RWPE2 (cell line): ENCODE measurements at places on chromosomes 3 and 15.

GRCh38 chr15:78931439-78932257 is 13.2 kb downstream of the CTSH start:
- no peak for DNase-seq

GRCh38 chr3:167876620-167877281 is 141.2 kb downstream of the SERPINI1 start:
- no peak for DNase-seq

DNA sequence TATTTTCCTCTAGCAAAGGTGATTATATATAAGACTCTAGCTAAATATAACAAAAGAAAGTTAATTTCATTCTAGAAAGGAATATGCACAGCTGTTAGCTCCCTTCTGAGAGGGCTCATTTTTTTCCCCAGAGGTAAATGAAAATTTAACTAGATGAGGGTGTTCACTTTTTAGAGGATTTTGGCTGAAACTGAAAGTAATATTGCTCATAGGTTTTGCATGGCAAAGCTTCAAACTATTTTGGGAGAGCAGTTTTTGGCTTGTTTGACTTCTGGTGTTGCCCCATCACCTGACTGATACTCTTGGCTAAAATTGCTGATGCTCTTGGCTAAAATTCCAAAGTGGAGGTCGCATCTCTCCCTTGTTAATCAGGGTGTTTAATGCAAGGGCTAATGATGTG is 311.9 kb downstream of the EDEM1 start:
- no peak for DNase-seq

DNA sequence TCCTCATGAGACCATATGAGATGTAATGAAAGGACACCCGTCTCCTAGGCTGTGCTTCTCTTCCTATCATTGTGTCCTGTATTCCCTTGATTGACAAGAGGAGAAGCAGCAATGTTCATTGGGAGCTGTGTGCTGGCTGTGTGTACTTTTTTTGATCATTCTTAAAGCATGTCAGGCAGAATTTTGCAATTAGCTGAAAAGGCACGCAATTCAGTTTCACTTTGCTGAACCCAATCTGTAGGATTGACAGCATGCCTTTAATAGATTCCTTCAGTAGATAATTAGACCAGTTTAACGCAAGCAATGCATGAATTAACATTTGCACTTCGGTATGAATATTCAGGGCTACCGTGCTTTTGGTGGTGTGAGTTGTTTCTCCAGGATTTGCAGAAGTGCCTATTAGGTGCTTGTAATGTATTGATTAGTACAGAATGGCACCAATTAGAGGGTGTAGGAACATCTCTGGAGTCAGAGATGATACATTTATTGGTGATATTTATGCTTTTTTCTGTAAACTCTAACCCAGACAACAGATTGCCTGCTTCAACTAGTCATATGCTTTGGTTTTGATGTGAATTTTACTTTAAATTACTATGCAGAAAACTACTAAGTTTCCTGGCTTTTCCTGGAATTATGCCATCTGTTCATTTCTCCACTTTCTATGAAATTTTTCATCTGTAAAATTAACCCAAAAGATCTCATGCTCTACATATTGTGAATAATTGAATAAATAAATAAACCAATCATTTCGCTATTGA is 114.3 kb downstream of the NSUN3 start:
- DNase-seq, result no peak

DNA sequence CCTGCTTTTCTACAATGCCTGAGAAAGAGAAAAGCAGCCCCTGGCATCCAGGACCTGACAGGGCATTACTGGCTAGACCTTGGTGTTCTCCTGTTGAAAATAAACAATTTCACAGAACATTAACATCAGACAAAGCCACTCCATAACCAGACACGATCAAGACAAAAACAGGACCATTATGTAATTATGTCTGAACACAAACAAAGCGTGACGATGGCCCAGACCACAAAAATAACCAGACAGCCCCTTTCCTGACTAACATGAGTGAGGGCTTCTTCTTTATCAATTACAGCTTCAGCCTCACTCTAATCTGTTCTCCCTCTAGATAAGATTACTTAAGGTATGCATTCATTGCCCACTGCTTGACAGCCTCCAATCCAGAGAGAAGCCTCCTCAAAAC is 172.7 kb upstream of the LMCD1 start:
- DNase-seq, result no peak

DNA sequence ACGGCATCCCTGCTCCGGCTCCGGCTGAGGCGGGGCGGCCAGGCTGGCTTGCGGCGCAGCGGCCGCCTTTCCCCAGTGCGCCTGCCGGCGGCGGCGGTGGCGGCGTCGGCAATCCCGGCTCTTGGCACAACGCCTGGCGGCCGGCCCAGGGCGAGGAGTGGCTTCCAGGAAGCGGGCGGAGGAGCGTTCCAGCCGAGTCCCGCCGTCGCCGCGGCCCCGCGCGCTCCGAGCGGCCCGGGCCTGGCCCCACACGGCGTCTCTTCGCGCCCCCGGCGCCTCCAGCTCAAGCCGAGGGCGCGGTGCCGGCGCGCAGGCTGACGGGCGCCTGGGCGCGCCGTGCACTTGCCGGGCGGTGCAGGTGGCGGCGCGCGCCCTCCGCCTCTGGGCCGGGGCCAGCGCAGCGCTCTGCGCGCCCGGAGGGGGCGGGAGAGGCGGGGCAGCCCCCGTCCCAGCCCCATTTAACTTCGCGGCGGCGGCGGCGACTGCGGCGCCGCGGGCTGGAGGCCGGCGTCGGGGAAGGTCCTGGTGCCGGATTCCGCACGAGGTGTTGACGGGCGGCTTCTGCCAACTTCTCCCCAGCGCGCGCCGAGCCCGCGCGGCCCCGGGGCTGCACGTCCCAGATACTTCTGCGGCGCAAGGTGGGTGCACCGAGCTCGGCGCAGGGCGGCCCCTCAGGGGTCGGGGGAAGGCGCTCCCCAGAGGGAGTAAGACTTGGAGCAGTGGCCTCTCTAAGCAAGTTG is at the start of gene ADAMTSL3:
TSS of gene ADAMTSL3 (plus strand) at position 485 of the 740 bp plus-strand sequence. CDS start 1,639 bp downstream, outside the sequence.
- no peak for DNase-seq

DNA sequence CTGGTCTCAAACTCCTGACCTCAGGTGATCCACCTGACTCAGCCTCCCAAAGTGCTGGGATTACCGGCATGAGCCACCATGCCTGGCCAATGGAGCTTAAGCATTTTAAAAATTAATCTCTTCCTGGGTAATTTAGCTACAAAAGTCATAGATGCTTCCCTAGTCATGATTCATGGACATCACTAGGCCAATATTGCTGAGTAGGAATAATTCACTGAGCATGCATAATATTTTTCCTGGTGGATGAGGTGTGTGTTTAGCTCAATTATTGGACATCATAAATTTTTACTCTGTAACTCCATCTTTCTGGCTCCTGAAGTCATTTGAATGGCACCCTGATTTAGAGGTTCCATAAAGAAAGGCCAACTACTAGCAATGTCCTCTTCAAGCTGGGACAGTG is 512.9 kb upstream of the AGTR1 start:
- DNase-seq, result no peak

- DNase-seq, result no peak
Measured at GRCh38 chr3:165983284-165983683, 146.1 kb upstream of the BCHE start.

GRCh38 chr3:48863122-48863521 is 15.4 kb upstream of the PRKAR2A start:
- no peak for DNase-seq

DNA sequence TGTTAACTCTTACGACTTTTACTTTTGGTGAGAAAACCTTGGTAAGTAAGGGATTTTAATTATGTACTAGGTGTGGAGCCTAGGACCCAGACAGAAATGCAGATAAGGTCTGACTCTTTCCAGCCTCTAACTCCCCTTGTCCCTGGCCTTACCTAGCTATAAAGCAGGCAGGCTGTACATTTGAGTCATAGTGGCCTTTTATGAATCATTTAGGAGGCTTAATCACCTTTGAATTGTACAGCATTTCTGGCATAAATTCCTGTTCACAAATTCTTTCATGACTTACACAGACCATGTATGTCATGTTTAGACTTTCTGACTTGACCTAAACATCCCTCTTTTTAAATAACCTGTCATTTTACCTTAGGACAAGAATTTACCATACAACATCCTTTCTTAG is 47.4 kb downstream of the CHCHD4 start:
- no peak for DNase-seq

DNA sequence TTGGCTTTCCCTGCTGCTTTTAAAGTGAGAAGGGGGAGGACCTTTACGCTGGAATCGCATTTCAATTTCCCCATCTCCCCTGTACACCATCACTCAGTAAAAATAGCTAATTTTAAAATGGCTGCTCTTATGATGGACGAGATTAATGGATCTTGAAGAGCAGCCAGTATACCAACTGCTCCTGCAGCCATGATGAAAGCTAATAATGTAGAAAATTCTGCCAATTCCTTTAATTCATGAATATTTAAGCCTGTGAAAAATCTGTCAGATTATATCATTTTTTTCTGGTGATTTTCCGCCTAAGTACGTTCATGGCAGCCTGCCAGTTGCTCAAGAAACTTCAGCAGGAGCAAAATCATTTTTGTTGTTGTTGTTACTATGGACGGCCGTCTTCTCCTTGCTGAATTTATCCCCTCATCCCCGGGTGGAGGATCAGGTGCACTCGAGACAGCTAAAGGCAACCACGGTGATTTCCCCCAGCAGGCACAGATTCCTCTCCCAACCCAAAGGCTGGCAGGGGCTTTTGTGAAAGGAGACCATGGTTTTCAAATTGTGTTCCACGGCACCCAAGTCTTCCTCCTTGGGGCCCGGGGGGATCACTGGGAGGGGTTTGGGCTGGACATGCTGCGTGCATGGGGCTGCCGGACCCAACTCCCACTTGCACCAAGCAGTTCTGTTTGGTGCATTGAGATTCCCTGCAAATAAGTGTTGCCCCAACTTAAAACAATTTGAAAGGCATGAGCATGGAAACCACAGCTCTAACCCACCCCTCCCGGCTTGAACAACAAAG is 289.6 kb downstream of the UACA start:
- DNase-seq, result no peak

- no peak for DNase-seq
Measured at GRCh38 chr3:190617185-190617584, 103.3 kb downstream of the IL1RAP start.

DNA sequence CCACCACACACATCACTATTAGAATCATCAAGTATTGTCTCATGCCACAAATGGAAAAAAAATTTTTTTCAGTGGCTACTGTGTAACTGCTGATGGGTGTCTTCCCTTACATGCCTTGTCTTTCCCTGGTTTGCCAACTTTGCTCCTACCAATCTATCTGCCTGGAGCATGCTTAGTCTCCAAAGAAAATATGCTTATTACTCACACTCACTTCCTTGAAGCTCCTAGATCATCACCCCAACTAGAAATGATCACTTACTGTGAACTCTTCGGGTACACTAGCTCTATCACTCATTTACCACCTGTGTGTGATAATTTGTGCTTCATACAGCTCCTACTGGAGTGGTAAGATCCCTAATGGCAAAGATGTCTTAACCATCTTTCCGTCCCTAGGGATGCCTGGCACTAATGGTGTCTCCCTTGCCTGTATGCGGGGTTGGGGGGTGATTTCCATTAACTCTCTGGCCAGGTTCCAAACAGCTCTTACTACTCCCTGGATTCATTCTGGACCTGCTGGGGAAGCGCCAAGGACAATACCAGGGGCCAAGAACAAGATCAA is 799 bp downstream of the VPS33B start:
- DNase-seq, result no peak

DNA sequence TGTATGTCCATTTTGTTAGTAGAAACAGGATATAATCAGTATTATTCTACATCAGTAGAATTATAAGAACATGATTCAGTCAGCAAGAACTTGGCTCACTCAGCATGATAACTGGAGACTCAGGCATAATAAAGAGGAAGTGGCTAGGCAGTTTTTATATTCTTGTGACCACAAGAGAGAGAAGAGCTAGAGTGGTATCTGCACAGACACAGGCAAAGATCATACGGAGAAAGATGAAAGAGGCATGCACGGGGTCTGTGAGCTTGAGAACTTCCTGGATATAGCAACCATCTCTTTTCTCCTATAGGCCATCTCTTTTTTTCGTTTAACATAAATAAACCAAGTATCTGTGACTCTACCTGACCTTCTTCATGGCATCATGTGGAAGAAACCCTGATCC is 46.8 kb downstream of the MYO5A start:
- DNase-seq, result no peak

GRCh38 chr15:90592131-90592881 is 62.6 kb downstream of the CRTC3 start:
- no peak for DNase-seq

DNA sequence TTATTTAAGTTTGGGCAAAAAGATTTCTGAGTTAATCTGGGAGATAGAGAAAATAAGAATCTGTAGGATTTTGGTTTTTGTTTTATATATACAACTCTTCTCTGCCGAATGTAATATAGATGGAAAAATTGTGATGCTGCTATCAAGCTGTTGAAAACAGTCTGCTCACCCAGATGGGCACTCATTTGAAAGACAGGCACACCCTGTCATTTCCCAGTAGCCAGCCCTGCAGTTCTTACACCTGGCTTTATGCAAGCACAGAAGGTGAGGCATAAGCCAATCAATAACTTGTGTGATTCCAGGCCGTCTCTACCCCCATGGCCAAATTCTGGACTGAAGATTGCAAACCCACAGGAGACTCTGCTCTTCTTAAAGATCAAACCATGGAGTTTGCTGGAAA is 27.1 kb upstream of the PTX3 start:
- DNase-seq, result no peak

GRCh38 chr3:61912158-61912557 is 350.8 kb downstream of the PTPRG start:
- DNase-seq, result no peak

GRCh38 chr3:5016211-5017161 is 37.2 kb downstream of the BHLHE40 start:
- DNase-seq, result no peak

GRCh38 chr15:93063262-93063671 is 25.7 kb downstream of the RGMA start:
- DNase-seq, result no peak

DNA sequence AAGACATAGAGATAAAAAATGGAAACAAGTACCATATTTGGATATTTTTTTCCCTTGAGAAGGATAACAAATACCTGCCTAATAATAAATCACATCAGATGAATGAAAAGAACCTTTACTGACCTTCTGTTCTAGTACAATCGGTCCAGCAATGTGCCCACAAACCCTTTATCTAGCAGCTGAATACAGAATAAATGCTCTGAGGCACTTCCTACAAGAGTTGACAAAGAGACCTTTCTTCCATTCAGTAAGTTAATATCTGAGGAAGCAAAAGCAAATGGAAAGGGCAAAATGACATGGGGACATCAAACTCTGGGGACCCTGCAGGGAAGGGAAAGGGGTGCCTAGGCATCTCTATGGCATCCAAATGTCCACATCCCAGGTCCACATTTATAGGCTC is 115.8 kb downstream of the NEK10 start:
- no peak for DNase-seq

GRCh38 chr3:58072052-58072762 is 64.0 kb downstream of the FLNB start:
- no peak for DNase-seq

DNA sequence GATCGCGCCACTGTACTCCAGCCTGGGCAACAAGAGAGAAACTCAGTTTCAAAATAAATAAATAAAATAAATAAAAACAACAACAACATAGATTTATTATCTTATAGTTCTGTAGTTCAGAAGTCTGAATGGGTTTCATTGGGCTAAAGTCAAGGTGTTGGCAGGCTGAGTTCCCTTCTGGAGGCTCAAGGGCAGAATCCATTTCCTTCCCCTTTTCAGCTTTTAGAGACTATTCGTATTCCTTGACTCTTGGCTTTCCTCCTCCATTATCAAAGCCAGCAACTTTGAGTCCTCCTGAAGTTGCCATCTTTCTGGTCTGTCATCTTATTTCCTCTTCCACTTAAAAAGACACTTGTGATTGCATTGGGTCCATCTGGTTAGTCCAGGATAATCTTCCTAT is 12.1 kb downstream of the BLM start:
- no peak for DNase-seq
